ENCODE measurements at places on chromosomes 3 and 15.

DNA sequence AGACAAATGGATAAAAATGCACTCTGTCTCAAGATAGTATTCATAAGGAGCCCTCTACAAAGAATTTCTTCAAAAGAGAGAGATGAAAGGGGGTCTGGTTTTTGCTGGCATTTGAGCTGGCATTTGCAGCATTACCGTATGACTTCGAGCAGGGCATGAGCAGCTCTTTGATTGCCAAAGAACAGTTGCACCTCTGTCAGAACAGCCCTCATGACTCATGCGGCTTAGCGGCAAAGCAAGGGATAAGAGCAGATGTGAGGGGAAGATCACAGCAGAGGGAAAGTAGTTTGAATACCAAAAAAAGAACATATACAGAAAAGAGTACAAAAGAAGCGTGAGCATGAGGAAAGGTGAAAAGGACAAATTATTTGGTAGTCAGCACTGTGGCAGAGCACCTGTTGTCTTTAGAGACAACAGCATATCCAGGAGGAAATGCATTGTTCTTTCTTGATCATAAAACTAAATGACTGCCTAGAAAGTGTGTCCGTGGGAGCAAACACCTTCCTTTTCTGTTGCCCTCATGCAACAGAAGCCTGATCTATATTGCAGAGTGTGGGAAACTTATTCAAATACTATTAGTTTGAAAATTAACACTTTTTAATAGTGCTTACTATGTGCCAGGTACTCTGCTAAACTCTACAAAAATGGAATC lies 80.5 kb upstream of the SLC24A5 start:
- peak; percentile 31 for DNase-seq

GRCh38 chr15:32007355-32007960 lies 22.9 kb upstream of the CHRNA7 start:
- no peak for DNase-seq

DNA sequence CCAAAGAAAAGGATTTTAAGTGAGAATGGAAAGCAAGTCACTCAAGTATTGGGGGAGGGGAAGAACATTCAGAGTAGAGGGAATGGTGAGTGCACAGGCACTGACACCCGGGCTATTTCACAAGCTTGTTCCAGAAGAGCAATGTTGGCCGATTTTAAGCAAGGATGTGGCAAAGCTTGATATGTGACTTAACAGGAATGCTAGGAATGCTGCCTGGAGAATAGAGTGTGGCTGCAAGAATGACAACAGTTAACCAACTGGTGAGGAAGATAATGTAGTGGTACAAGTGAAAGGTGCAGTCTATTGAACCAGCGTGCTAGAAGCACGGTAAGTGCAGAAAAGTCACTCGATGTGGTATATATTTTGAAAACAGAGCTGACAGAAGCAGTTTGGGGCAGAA lies 6.2 kb upstream of the CCDC80 start:
- no peak for DNase-seq

DNA sequence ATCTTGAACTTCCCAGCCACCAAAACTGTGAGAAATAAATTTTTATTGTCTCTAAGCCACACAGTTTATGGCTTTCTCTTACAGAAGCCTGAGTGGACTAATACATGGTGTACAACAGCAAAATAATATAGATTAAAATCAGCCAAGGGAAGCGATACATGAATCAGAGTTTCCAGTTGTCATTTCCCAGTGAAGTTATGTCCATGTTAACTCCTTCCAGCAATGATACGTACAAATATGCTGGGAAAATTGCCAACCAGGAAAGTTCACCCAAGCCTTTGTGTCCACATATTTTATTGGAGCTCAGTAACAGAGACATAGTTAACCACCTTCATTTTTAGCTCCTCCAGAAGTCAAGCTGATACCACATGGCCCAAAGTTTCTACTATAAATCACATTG lies 280.9 kb upstream of the KCNMB2 start:
- DNase-seq: peak; percentile 30

DNA sequence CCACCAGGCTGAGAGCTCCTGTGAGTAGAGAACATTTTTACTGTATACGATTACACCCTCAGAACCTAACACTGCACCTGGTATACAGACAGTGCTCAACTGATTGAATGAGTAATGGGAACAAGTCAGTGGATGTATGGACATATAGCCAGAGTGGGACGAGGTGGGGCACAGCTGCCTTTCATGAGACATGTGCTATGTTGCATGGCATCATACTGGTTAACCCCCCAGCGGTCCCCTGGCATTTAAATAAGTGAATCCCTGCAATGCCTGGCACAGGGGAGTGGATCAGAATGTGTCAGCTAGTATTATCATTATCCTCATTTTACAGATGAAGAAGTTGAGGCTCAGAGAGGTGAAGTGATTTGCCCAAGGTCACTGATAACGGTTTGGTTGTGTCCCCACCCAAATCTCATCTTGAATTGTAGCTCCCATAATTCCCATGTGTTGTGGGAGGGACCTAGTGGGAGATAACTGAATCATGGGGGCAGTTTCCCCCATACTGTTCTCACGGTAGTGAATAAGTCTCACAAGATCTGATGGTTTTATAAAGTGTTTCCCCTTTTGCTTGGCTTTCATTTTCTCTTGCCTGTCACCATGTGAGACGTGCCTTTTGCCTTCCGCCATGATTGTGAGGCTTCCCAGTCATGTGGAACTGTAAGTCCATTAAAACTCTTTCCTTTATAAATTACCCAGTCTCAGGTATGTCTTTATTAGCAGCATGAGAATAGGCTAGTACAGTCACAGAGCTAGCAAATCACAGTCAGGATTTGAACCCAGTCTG lies 56.0 kb upstream of the ATP2B2 start:
- no peak for DNase-seq

DNA sequence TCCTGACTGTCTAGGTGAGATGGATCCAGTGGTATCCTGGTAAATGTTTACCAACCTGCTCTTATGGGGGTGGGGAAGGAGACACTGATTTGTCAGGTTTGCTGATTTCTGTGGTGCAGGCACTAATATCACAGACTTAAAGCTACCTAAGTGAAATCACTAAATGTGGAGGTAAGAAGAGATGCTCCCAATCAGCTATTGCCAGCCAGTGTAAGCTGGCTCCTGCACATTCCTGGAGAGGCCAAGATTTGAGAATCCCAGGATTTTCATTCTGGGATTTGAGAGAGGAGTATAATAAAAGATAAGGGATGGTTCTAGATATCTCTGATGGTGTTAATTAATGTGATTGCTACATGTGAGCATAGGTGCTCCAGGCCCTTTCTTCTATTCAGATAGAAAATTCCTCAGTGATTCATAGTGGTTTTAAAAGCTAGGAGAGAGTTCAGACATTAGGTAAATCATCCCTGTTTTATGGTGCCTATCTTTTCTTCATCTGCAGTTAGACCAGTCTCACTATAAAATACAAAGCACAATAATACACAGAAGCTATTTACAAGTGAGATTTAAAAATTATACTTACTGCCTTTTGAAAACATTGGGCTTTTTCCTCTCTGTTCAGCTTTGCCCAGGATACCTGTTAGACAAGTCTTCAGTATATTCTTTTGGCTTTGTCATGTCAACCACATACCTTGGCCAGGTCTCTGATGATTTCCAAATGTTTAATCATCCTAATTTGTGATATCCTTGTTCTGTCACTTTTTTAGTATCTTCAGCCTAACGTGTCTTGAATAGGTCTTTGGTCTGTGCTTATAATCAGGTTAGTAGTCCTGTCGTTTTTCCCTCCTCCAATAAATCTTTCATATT lies 90.9 kb downstream of the MBNL1 start:
- DNase-seq: no peak

- no peak for DNase-seq
Observed at GRCh38 chr15:69480932-69481331, 28.3 kb downstream of the RPLP1 start.

DNA sequence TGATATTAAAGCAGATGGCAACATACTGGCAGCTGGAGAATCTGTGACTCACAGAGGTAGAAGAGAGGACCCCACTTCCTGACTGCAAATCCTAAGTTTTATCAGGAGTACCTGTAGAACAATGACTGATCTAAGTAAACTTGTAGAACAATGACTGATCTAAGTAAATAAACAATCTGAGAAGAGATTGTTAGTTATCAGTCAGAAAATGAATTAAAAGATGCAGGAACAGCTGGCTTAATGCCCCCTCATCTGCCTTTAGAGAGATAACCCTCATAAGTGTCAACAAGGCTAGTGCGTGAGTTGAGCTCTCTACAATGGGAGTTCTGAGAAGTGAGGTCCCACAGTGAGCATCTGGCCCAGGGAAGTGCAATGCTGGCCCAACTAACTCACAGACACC lies 14.6 kb downstream of the ACAD11 start:
- no peak for DNase-seq

DNA sequence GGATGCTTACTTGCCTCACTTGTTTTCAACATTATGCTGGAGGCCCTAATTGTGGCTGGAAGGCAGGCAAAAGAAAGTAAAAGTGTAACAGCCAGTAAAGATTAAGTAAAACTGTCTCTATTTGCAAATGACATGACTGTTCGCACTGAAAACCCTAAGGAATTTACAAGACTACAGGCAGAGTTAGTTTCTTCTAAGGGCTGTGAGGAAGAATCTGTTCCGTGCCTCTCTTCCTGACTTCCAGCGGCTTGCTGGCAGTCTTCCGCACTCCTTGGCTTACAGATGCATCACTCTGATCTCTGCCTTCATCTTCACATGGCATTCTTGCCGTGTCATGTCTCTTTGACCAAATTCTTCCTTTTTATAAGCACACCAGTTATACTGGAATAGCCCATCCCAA lies 86.1 kb downstream of the DLG1 start:
- no peak for DNase-seq

DNA sequence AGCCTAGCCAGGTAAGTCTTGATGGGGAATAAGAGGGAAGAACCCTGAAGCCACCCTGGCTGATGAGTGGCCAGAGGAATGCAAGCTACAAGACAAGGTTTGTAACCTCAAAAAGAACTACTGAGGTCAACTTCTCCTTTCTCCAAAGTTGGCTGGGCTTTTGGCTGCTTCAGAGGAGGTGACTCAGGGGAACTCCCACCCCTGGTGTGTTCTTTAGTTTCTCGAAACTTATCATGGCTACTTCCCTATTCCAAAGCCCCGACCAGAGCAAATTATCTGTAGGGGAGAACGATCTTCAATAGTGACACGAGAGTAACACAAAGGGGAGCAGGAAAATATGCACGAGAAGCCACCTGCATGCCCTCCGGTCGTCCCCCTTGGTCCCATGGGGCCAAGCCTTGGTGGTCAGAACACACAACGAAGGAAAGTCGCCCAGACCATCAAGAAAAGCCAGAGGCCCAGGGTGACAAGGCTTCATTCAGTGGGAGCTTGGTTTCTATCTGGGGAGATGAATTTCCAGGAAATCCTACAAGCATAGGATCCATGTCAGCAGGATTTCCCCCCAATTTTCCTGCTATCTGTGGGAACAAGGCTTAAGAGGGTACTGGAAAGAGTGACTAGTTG lies 6.5 kb upstream of the BCL2A1 start:
- no peak for DNase-seq

- no peak for DNase-seq
Observed at GRCh38 chr3:27623085-27623753, 98.9 kb downstream of the EOMES start.

DNA sequence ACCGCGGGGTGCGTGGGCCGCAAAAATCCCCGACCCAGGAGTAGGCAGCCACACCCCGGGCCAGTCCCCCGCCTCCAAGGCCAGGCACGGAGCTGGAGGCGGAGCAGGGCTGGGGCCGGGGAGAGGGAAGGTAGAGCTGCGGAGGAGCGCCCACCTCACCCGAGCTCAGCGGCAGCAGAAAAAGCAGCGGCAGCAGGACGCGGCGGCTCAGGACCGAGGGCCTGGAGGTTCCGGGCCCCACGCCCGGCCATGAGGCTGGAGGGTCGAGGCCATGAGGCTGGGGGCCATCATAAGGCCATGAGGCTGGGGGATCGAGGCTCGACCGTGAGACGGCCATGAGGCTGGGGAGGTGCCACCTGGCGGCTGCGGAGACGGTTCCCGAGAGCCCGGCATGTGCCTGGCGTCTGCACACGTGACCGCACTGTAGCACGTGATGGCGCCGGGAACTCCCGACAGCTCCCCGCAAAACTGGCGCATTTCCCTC lies 32.9 kb upstream of the PRSS50 start:
- DNase-seq: no peak

- DNase-seq: no peak
Observed at GRCh38 chr15:40815042-40815698, 7.9 kb upstream of the DNAJC17 start.

- no peak for DNase-seq
Observed at GRCh38 chr15:65877749-65878148, 8.5 kb downstream of the RAB11A start.

GRCh38 chr3:196378146-196378841 lies 40.1 kb upstream of the TM4SF19 start:
- no peak for DNase-seq

GRCh38 chr3:37053337-37053736 lies 60.0 kb downstream of the MLH1 start:
- no peak for DNase-seq

GRCh38 chr3:183797996-183798395 lies 27.4 kb downstream of the MAP6D1 start:
- DNase-seq: no peak

- DNase-seq: no peak
Observed at GRCh38 chr3:144033240-144033589, 61.6 kb downstream of the DIPK2A start.

DNA sequence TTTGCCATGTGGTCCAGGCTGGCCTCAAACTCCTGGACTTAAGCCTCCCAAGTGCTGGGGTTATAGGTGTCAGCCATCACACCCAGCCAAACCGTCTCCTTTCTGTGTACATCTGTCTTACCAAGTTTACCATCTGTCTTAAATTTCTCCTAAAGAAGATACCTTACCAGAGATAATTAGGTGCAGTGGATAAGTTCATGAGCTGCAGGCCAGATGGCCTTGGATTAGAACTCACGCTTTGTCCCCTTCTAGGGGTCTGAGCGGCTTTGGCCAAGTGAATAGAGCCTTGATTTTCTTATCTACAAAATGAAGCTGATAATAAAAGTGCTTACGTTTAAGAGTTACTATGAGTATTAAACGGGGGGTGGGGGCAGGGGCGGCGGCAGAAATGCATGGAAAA lies 103.9 kb downstream of the SUCLG2 start:
- no peak for DNase-seq

DNA sequence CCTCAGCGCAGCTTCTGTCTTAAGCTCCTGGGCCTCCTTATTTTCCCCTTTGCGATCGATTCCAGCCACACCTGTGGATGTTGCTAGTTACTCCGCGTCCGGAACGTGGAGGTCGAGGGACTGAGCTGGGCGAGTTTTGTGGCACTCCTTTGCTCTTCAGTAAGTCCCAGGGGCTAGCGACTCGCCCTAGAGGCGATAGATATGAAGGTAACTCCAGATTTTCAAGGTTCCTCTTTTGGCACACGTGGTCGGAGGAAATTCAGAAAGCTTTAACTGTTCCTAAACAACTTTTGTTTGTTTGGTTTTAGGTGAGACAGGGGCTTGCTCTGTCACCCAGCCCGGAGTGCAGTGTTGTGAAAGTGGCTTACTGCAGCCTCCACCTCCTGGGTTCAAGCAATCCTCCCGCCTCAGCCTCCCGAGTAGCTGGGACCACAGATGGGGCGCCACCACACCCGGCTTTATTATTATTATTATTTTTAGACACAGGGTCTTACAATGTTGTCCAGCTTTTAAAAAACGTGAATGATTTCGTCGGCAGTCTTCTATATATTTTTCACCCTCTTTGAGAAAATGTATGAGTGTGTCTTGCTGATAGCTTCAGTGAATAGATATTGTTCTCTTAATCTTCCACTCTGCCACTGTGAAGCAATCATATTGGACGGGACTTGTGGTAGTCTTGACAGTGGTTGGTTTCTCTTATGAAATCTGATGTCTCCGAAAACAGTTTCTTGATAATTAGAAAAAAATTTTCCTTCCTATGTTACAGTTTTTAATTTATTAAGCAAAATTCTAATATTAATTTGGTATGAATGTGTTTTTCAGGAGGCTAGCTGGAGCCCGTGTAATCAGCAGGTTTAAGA lies 785 bp downstream of the MFSD1 start:
- DNase-seq: no peak

GRCh38 chr3:28089527-28089897 lies 151.9 kb upstream of the CMC1 start:
- no peak for DNase-seq

Data from NCI-H446 treated with DMSO at 0.1 percent for 48 hours (cell line).